Cardiac muscle cell (in vitro differentiated cells and primary cell): ENCODE measurements at places on chromosomes 1 and 21. TPM values are rescaled to one million over a fixed set of nuclear protein-coding genes. Genes with fewer than 3 reads are reported as not detected.

GRCh38 chr1:198258491-198258890, 101.7 kb downstream of the NEK7 start:
- no peak for DNase-seq

Gene STUM
- total RNA-seq = 2.4 and 7.6 TPM in 2 replicates

Gene OR2C3
- not detected in 2 replicates for total RNA-seq

DNA sequence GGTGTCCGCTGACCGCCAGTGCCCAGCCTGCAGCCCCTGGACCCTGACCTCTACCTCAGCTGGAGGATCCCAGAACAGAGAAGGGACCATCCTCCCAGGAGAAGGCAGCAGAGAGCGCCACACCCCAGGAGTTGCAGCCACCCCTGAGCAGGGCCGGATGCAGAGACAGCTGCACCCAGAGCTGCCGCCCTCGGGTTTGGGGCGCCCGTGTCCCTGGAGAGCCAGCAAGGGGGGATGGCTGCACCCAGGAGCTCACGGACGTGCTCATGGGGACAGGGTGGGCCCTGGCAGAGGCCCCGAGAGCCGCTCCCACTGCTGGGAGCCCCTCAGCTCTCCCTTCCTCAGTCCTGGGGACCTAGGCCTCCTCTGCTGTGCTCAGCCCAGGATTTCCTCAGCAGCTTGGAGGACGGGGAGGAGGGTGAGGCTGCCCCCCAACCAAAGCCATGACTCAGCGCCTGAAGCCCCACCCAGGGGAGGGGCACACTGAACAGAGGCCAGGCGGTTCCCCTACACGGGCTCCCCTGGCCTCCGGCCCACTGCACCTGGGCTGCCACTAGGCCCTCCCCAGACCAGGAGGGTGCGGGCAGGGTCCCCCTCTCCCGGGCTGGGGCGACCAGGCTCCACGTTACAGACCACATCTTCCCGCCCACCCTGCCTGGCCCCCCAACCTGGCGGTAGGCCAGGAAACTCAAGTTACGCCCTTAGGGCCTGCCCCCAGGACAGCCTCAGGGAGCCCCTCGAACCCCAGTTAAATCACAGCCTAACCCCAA, 2.2 kb downstream of the ACAP3 start:
- peak; percentile 70 for DNase-seq
